Natural killer cell (primary cell): ENCODE measurements at places on chromosomes 1 and 21. TPM values are rescaled to one million over a fixed set of nuclear protein-coding genes. Genes with fewer than 3 reads are reported as not detected.

DNA sequence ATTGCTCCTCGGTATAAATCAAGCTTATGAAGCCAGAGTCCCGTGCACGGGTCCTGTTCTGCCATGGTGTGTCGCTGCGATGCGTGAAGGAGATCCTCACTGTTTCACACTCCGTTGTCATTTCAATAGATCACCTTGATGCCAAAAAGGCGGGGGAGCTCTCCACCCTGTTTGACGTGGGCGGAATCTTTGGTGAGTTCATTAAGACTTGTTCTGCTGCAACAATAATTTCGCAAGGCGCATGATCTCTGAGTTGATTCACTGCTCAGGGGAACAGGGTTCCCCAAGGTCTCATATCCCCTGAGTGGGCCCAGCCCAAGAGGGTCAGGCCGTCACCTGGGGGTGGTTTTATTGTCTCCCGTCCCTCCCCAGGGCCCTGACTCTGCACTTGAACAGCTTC lies 50.0 kb downstream of the SLC37A1 start:
- H3K4me3 ChIP-seq, result no peak overlapping the region
- H3K27ac ChIP-seq, result no peak overlapping the region
- H3K27me3 ChIP-seq, result no peaks in the 10 kb centered on the region
- H3K36me3 ChIP-seq, result peaks cover 51% of the 10 kb centered on the region

DNA sequence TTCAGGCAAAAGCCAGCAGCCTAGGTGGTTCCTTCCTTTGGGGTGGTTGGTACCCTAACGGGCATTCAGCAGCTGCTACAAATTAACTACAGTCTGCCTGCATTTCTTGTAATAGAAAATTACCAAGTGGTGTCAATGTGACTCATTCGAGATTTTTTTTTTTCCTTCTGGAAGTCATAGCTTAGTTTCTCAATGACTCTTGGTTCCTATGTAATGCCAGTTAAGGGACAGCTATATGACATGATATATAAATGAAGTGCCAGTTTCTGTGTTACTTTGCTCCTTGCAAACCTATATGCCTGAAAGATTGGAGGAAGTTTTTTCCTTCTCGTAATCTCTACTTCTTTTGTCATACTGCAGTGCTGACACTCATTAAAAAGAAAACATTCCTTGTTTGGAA lies 2.6 kb downstream of the MGST3 start:
- H3K4me1 ChIP-seq, result peaks cover 20% of the 10 kb centered on the region
- no peaks in the 10 kb centered on the region for H3K36me3 ChIP-seq
- H3K4me3 ChIP-seq, result no peak overlapping the region
- H3K27ac ChIP-seq, result no peak overlapping the region

Gene ASPM
- 1.9 TPM for total RNA-seq

Gene RGS2
- 268 TPM for total RNA-seq

DNA sequence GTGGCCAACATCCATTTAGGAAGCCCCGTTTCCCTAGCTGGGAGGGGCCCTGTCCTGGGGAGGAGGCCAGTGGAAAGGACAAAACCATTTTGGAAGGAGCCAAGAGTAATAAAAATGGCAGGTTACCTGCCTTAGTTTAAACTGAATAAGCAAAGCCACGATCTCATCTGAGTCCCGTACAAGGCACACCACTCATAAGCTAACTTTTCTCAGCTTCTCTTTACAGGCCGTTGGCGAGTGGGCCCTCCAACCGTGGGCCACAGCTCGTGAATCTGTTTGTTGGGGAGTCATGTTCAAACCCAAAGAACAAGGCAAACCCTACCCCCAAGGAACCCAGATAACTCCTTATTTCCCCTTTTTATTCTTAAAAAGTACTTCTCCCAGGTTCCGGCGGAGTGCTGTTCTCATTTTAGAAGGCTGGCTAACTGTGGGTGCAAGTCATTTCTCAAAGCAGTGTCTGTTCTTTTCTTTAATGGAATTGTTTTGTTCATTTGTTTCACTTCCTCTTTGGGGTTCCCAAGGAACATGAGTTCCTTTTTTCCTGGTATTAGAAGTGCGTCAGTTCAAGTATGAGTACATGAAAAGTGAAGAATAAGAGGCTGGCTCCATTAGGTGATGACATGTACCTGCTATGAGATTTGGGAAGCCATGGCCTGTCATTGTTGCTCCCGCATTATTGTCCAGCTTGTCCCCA lies 89.0 kb downstream of the PSMG1 start:
- H3K4me1 ChIP-seq, result peaks cover 16% of the 10 kb centered on the region
- no peak overlapping the region for H3K4me3 ChIP-seq
- no peak overlapping the region for H3K27ac ChIP-seq
- no peaks in the 10 kb centered on the region for H3K36me3 ChIP-seq
- DNase-seq, result no peak

Gene OR2M4
- not detected for total RNA-seq

GRCh38 chr1:54001591-54001990 lies 16.4 kb downstream of the LDLRAD1 start:
- DNase-seq, result no peak
- H3K27ac ChIP-seq, result no peak overlapping the region
- no peaks in the 10 kb centered on the region for H3K4me1 ChIP-seq
- no peaks in the 10 kb centered on the region for H3K36me3 ChIP-seq
- no peaks in the 10 kb centered on the region for H3K27me3 ChIP-seq

DNA sequence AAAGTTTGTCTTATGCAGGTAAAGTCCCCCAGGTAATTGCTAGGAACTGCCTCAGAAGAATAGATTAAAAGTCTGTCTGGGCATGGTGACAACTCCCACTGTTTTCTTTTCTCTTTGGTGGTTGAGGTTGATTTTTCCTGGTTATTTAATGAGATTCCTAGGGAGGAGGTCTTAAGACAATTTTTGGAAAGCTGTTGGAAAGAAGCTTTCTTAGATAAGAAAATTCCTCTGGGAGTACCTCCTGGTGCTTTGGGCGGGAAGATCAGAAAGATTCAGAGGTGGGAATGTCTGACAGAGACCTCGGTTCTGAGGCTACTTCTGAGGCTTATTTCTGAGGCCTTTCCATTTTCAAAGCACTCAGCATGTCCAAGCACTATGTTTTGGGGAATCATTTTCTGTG lies 25.0 kb upstream of the IVNS1ABP start:
- no peak overlapping the region for H3K27ac ChIP-seq
- H3K4me1 ChIP-seq, result peaks cover 38% of the 10 kb centered on the region
- no peak for DNase-seq
- no peaks in the 10 kb centered on the region for H3K27me3 ChIP-seq

DNA sequence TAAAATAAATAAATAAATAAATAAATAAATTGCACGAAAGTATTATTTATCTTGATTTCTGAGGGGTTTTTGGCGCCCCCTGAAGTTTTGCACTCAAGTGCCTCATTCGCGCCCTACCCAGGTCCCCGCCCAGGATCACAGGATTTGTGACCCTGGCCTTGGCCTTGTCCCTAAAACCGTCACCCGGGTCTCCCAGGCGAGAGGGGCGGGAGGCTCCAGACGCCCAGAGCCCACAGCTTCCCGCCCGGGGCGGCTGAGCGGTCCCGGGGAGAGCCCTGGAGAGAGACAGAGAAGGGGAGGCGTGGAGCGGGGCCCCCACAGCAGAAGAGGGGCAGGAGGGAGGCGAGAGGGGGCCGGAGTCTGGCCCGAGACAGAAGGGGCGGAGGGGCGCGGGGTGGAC lies 91.8 kb upstream of the CASZ1 start:
- H3K4me1 ChIP-seq, result peaks cover 3% of the 10 kb centered on the region
- DNase-seq, result no peak
- H3K27ac ChIP-seq, result no peak overlapping the region
- H3K36me3 ChIP-seq, result no peaks in the 10 kb centered on the region
- no peak overlapping the region for H3K4me3 ChIP-seq

Gene ANKRD45
- total RNA-seq, result not detected
